ENCODE measurements at places on chromosomes 2 and 18. TPM values are rescaled to one million over a fixed set of nuclear protein-coding genes. Genes with fewer than 3 reads are reported as not detected.

DNA sequence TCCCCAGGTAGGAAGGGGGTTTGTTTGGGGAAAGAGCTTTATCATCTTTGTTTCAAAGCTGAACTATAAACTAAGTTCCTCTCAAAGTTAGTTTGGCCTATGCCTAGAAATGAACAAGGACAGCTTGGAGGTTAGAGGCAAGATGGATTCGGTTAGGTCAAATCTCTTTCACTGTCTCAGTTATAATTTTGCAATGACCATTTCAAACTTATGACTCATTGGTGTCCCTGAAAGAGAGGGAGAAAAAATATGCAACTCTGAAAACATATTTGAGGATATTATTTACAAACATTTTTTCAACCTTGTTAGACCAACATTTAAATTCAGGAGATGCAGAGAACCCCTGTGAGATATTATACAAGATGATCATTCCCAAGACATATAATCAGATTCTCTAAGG is 95.7 kb downstream of the EFEMP1 start:
- DNase-seq = no peak

- no peak for DNase-seq
These were observed 6.6 kb upstream of the NTSR2 start for GRCh38 chr2:11676640-11677039.

DNA sequence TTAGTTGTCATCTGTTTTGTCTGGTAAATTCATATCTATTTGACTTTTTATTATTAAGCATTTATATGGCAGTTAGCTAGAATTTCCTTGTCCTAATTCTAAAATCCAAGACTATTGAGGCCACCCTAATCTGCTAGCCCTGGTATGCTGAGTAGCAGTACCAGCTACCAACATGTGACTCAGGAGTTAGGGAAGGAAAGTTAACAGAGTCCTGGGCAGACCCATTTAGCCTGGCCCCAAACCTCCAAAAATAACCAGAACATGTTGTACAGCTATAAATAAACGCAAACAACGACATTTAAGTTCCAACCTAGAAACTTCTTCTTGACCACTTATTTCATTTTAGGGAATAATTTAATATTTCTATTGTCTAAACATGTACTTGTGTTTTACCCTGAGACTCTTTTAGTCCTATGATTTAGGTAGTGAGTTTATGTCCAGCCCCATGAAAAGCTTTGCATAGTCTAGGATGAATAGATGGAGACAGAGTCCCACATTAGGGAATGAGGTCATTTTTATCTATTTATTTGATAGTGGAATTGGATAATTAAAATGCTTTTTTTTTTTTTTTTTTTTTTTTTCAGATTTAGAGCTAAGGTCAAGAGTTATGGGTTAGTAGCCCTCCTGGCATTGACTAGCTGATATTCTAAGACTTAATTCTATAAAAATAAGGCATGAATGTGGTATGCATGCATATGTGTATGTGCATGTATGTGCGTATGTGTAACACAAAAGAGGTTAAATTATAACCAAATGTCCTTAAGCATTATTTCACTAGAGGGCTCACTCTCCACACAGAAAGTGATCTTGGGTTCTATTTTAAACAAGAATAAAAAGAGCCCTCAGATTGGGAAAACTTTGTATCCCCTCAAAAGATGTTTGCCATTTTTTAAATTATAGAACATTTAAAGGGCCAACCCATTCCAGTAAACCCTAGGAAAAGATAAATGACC is 160.1 kb upstream of the MAPRE2 start:
- DNase-seq = no peak

- no peak for DNase-seq
These were observed 37.1 kb upstream of the ZCCHC2 start for GRCh38 chr18:62485684-62486083.

- no peak for DNase-seq
These were observed 4.1 kb downstream of the SERTAD2 start for GRCh38 chr2:64649626-64650025.

DNA sequence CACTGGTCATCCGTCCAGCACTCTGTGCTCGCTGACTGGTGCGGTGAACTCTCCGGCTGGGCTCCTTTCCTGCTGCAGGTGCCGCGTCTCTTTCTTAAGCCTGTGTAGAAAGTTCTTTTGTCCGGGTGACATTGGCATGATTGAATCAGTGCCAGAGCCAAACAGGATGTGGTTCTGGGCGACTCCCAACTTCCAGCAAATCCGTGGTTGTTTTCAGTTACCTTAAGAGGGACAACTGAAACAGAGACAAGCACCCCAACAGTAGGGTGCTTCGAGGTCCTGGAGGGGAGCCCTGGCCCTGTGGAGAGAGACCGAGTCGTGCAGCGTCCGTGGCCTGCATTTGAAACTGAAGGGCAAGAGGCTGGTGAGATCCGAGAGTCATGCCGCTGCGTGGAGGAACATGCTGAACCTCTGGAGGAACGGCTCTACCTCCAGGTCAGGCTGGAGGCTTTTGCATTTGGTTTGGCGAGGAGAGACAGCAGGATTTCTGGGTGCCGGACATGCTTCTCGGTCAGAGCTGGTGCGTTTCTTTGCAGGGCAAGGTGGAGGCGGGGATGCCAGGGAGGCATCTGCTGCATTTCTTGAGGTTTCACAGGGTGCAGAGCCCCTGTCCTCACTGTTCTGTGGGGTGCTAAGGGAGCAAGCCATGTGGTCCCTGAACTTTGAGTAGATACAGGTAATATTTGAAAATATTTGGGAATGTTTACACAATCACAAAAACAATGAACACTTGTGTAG is 26.8 kb downstream of the SH3BP4 start:
- DNase-seq = no peak

GRCh38 chr2:120330946-120331822 is 14.8 kb upstream of the INHBB start:
- DNase-seq = no peak

GRCh38 chr2:144083211-144083610 is 436.7 kb downstream of the ZEB2 start:
- DNase-seq = no peak

DNA sequence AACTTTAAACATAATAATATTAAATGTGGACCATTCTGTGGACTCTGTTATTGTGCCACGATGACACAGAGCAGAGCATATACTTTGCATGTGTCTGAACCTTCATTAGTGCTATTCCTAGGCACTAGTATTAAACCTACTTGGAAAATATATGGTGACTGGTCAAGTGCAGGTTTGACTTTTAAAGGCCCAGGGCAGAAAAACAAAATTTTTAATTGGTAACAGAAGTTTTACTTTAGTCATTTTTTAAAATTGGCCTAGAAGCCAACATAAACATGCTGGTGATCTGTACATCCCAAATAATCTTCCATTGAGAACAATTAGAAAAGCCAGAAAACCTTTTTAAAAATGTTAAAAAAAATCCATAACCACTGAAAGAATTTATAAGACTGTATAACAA is 16.6 kb downstream of the LDAH start:
- DNase-seq = no peak

GRCh38 chr2:77831471-77831870 is 309.3 kb upstream of the LRRTM4 start:
- no peak for DNase-seq

DNA sequence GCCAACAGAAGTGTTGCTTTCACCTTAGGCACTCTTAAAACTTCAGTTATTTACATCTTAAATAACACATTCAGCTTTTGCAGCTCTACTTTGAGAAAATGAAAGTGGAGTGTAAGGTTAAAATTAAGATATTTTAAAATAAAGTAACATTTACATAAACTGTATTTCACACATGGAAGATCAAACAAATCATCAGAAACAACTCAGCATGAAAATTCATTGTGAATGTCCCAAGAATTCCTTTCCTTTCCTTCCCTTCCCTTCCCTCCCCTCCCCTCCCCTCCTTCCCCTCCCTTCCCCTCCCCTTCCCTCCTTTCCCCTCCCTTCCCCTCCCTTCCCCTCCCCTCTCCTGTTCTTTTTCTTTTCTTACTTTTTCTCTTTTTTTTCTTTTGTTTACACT is 238.0 kb upstream of the DOK6 start:
- DNase-seq = no peak

DNA sequence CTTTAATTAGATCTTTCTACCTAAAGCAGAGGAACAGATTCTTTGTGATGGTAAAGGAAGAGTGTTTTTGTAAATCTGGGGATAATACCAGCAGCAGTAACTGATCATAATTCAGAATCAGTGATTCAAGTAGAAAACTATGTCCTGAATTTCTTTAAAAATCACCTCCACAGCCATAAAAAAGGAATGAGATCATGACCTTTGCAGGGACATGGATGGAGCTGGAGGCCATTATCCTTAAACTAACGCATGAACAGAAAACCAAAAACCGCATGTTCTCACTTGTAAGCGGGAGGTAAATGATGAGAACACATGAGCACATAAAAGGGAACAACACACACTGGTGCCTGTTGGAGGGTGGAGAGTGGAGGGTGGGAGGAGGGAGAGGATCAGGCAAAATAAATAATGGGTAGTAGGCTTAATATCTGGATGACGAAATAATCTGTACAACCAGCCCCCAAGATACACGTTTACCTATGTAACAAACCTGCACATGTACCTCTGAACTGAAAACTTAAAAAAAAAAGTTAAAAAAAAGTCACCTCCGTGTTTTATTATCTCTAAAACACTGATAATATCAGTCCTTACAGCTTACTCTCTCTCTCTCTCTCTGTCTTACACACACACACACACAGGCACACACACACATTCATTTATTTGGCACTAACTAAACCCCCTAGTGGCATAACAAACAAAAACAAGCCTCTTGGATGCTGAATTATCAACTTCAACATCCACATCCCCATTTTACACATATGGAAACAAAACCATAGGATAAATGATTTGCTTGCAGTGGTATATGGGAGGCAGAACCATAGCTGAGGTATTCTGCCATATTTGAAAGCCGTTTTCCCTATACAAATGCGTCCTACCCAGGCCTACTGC is 1.4 kb downstream of the TM4SF20 start:
- no peak for DNase-seq

DNA sequence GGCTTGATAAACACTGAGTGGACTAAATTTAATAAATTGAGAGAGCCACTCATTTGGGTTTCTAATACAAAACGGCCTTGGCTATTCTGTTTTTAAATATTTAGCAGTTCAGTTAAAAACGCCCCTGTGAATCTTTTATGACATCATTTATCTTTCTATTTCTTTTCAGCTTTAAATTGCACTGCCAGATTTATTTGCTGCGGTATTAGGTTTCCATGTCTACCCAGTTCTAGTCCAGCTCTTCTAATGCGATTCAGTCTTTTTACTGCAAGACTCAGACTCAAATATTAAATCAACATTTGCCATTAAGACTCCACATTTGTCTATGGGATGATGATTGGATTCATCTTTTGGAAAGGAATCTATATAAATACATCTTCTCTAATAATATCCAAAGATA is 2174.3 kb upstream of the PIK3C3 start:
- no peak for DNase-seq

DNA sequence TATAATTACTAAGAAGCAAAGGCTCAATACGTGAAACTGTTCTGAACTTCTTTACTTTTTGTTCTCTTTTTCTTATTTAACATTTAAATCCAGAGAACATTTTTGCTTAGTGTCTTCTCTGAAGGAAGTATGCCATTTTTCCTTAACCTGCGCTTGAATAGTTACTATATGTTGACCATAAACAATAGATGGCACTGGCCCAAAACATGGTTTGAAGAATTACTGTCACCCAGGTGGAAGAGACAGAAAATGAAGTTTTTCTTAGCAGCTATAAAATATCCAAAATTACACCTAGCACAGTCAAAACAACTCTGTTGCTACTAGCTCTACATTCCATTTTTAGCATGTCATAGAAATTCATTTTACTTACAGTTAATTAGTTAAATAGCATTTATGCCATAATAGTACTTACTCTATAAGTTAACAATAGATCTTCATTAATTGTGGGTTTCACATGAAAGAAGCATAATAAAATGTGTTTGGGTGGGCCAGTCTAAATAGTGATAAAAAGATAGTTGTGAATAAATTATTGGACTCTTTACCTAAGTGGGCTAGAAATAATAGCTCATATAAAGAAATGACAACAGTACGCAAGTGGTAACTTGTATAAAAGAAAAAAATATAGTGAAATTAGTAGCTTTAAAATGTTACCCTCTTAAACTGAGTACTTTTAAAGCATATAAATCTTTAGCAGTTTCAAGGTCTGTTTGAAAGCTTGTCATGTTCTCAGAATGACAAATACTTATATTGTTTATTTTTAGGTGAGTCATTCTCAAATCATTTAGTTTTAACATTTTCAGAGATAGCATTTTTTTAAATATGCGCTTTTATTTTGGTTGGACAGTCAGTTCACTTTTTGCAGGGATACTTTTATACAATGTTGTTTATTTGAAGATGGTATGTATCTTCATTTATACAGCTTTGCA is 3.7 kb downstream of the ETAA1 start:
- DNase-seq = no peak

GRCh38 chr2:19902216-19902740 is 495 bp upstream of the TTC32 start:
- DNase-seq = peak; percentile 35

DNA sequence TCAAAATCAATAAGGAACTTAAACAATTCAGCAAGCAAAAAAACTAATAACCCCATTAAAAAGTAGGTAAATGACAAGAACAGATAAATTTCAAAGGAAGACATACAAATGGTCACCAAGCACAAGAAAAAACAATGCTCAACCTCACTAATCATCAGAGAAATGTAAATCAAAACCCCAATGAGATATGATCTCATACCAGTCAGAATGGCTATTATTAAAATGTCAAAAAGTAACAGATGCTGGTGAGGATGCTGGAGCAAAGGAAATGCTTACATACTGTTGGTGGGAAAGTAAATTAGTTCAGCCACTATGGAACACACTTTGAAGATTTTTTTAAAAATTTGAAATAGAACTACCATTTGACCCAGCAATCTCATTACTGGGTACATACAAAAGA is 538.0 kb downstream of the TMX3 start:
- no peak for DNase-seq

DNA sequence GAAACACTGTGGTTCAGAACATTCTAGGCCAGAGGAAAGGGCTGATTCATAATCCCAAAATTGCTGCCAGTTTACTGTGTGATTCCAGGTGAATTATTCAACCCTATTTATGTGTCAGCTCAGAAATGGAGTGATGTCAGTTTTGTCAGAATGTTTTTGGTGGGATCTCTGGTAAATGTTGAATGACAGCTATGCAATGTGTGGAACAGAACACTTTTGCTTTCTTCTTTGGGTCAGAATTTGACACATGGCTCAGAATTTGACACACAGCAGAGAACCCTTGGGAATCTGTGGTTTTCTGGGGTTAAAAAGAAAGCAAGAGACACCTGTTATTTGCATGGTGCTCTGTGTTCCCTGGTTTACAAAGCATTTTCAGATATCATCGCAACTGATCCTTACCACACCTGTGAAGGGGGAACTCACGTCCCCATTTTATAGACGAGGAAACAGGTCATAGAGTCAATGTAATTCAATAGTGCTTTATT is 1.6 kb upstream of the MTA3 start:
- no peak for DNase-seq

The IL36B gene
- not detected for total RNA-seq

The LYPD6 gene
- 0.27 TPM for total RNA-seq

The UGT1A3 gene
- total RNA-seq = not detected

The PXDN gene
- 6.2 TPM for total RNA-seq

The FBXO15 gene
- total RNA-seq = 0.81 TPM

The CPSF3 gene
- 31.5 TPM for total RNA-seq

The SLC19A3 gene
- not detected for total RNA-seq

The ANKRD62 gene
- total RNA-seq = not detected

The B4GALT6 gene
- 12.1 TPM for total RNA-seq

The LIMS4 gene
- 0.54 TPM for total RNA-seq

The TMEM247 gene
- total RNA-seq = not detected
